ENCODE measurements at places on chromosomes 16 and 17.
A peak's percentile ranks its signal among the peaks of the same experiment; 100 is the strongest.

DNA sequence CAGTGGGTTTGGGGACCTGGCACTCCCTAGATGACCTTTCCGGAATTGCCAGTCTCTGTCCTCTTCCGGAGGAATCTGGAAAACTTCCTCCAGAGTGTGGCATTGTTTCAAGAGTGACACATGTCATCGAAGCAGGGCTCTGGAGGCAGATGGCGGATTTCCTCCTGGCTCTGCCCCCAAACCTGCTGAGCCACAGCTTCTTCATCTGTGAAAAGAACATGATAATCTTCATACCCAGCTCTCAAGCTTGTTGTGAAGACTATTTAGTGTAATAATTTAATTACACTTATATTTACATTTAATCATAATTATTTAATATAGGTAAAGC, 19.7 kb upstream of the TEX2 start:
- DNase-seq, result no peak

DNA sequence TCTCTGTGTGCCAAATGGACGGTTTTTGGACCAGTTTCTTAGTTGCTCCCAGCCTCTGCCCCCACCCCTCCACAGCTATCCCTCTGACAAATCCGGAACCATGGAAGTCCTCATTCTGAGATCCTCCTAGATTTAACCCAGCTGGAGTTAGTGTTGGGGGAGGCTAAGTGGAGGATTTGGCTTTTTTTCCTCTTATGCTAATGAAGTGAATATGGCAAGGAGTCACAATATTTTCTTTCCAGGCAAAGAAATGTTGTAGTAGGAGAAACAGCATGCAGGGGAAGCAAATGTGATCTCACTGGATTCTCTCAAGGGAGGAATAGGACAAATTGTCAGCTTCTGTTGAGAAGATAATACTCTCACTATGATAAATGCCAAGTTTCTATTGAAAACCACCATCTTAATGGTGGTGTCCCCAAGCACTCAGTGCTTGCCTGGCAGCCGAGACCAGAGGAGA, 159.5 kb downstream of the MSI2 start:
- DNase-seq, result no peak

DNA sequence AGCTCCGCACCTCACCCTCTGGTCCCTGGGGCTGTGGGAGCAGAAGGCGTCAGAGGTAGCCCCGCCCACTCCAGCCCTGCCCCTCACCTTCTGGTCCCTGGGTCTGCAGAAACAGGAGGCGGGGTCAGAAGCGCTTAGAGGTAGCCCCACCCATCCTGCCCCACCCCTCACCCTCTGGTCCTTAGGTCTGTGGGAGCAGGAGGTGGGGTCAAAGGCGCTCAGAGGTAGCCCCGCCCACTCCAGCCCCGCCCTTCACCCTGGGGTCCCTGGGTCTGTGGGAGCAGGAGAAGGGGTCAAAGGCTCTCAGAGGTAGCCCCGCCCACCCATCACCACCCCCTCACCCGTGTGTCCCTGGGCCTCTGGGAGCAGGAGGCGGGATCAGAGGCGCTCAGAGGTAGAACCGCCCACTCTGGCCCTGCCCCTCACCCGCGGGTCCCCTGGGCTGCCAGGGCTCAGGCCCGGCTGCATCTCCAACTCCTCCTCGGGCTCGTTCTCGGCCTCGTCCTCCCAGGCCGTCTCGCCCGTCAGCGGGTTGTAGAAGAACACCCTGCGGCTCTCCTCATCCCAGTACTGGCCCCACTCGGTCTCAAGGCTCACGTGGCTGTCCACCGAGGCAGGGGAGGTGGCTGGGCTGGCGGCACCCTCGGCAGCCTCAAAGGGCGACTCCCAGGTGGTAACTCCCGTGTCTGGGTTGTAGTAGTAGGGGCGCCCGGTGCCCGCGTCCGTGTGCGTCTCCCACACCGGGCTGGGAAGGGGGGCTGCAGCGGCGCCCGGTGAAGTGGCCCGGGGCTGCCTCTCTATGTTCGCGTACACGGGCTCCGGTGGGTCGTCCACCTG, 27.2 kb downstream of the ARHGAP27 start:
- DNase-seq, result no peak

GRCh38 chr16:6131526-6132050, 1034.0 kb upstream of the EEF2KMT start:
- DNase-seq, result no peak

DNA sequence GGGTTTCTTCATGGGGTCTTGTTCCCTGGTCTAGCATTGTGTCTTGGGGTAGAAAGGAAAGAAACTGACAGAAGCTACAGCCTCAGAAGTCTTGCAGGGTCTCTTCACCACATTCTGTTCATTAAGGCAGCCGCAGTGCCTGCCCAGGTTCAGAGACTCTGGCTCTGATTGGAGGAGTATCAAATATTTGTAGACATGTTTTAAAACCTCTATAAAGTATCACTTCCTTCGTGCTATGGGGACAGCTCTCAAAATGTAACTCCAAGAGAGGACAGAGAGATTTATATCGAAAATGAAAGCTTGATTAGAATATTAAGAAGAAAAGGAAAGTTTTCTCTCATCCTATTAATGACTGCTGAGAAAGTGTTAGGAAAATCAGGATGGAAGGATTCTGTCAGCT, 107.0 kb upstream of the CACNG3 start:
- no peak for DNase-seq

- no peak for DNase-seq
Observed at GRCh38 chr16:78288888-78289287, 189.4 kb downstream of the WWOX start.

DNA sequence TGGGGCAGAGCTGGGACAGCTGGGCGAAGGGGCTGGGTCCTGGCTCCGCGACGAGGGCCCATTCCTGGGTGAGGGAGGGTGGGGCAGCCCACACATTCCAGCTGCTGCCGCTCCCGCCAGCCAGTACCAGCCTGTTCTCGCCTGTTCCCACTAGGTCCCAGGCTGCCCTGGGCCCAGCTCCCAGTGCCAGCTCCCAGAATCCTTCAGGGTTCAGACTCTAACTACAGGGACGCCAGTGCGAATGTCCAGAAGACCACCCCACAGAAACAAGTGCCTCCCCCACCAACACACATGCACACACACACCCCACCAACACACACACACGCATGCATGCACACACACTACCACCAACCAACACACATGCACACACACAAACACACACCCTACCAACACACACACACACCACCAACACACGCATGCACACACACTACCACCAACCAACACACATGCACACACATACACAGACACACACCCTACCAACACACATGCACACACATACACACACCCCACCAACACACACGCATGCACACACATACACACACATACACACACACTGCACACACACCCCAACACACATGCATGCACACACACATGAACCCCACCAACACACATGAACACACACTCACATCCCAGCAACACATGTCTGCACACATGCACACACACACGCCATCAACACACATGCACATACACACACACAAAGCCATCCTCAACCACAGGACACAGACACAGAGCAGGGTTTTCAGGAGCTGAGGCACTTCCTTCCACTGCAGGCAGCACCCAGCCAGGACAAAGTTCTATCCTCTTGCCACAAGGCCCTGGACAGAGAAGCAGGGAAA, 27.5 kb upstream of the KRT17 start:
- no peak for DNase-seq

DNA sequence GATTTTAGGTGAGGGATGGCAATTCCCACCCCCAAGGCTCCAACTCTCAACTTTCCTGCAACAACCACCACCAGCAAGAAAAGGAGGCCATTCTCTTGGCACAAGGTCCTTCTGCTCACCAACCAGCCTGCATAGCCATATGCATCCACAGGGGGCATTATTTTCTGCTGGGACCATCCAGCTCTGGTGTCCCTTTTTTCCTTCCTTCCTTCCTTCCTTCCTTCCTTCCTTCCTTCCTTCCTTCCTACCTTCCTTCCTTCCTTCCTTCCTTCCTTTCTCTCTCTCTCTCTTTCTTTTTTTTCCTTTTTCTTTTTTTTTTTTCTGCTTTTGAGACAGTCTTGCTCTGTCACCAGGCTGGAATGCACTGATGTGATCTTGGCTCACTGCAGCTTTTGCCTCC, 21.1 kb upstream of the COX10 start:
- no peak for DNase-seq

GRCh38 chr17:14451729-14452191, 150.9 kb downstream of the HS3ST3B1 start:
- no peak for DNase-seq

GRCh38 chr16:81006211-81006812, 373 bp downstream of the CMC2 start:
- DNase-seq, result peak; percentile 80

GRCh38 chr17:32006957-32007462, at the start of gene LRRC37B:
TSS of gene LRRC37B (plus strand) at chr17:32007383. CDS start at chr17:32021393, 14,010 bp downstream.
- peak; percentile 92 for DNase-seq

DNA sequence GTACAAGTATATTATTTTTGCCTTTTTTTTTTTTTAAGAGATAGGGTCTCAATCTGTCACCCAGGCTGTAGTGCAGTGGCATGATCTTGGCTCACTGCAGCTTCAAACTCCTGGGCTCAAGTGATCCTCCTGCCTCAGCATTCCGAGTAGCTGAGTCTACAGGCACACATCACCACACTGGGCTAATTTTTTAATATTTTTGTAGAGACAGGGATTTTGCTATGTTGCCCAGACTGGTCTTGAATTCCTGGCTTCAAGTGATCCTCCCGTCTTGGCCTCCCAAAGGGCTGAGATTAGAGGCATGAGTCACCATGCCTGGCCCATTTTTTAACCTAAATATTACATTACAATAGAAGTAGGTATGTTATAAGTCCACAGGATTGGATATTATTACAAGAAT, 3.2 kb downstream of the TERB1 start:
- peak; percentile 23 for DNase-seq

- DNase-seq, result no peak
Observed at GRCh38 chr16:77414752-77415231, 20.0 kb downstream of the ADAMTS18 start.

DNA sequence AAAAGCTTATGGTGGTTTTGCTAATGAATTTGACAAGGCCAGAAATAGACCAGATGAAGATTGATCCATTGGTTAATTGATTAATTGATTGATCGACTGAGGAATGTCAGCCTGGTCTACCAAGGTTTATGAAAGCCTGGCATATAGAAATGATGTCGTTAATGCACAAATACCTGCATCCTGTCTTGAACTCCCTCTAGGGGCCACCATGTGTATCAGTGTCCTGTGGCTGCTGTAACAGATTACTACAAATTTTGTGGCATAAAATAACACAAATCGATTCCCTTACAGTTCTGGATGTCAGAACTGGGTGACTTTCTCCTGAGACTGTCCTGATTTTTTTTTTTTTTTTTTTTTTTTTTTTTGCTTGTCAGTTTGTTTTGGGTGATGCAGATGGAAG, 553.2 kb downstream of the MAF start:
- DNase-seq, result no peak

DNA sequence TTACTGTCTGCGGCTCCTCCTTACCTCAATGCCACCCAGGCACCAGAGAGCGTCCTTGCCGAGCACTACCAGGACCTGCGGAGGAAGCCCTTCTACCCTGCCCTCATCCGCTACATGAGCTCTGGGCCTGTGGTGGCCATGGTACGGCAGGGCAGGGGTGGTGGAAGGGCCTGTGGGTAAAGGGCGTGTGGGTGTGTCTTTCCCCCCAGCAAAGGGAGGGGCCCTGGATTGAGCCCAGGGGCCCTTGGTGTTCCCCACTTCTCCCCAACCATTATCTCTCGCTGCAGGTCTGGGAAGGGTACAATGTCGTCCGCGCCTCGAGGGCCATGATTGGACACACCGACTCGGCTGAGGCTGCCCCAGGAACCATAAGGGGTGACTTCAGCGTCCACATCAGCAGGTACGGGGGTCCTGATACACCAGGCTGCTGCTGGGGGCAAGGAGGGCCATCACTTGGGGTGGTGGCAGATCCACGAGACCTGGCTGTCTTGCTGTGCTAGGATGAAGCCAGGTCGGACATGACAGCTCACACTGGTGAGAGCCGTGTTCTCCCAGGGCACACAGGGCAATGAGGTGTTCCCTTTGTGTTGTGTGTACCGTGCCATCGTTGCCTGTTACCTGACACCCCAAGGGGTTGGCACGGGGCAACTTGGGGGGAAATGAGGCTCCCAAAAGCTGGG, 2.2 kb upstream of the DECR2 start:
- no peak for DNase-seq

Measured in adipocyte (in vitro differentiated cells).